ENCODE measurements at places on chromosomes 7 and 10.

DNA sequence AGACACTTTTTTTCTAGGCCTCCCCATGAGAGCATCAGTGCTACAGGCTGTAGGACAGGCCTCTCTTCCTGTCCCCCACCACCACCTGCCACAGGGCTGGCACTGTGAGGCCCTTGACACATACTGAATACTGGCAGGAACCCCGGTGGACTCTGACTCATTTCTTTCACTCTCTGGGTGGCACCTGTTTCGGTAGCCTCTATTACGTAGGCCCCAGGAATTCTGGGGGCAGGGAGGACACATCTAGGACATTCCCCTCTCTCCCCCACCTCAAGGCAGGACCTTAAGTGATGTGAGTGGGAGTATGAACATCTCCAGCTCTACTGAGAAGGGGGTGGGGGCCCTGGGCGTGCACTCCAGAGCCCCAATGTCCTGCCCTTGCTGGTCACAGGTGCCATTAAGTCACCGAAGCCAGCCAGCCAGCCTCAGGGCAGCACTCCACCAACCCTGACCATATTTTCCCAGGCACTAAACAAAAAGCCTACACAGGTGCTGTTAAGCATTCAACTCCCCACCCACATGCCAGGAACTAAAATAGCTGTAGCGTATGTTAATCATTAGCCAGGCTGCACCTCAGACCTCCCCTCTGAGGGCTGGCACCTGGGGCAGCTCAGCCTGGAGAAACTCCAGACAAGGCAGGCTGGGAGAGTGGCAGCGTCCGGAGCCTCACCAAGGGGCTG, 8.9 kb downstream of the ANXA11 start:
- DNase-seq = peak; percentile 26

DNA sequence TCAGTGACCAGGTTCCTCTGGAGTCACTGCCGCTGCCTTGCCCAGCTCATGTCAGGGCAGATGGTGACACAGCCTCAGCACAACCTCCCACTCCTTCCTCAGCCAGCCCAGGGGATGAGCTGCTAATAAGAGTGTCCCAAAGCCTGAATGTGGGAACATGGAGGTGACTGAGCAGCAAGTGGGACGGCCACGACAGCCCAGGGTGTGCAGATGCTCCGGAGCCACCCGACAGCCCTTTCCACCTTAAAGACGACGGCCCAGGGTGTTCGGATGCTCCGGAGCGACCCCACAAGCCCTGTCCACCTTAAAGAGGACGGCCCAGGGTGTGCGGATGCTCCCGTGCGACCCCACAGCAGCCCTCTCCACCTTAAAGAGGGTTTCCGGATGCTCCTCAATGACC, 89.2 kb downstream of the DIP2C start:
- no peak for DNase-seq

- DNase-seq = no peak
Measured at GRCh38 chr10:21176934-21177480, 279.9 kb upstream of the NEBL start.

DNA sequence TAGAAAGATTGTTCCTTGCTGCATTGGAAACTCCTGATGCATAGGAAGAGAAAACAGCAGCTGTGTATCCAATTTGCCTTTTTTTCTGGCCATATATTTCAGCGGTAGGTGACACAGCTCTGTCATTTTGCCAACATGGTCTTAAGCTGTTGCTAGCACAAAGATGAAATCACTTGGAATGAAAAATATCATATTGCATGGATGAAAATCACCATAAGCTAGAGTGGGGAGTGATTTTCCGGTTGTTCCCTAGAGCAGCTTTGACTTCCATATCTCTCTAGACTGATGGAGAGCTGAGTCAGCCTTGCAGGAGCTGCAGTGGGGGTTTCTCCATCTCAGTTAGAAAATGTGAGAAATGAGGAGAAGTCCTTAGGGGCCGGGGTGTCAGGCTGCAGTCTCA, 38.3 kb upstream of the BTBD16 start:
- no peak for DNase-seq

GRCh38 chr7:138238734-138239659, 162.7 kb downstream of the AKR1D1 start:
- DNase-seq = no peak

DNA sequence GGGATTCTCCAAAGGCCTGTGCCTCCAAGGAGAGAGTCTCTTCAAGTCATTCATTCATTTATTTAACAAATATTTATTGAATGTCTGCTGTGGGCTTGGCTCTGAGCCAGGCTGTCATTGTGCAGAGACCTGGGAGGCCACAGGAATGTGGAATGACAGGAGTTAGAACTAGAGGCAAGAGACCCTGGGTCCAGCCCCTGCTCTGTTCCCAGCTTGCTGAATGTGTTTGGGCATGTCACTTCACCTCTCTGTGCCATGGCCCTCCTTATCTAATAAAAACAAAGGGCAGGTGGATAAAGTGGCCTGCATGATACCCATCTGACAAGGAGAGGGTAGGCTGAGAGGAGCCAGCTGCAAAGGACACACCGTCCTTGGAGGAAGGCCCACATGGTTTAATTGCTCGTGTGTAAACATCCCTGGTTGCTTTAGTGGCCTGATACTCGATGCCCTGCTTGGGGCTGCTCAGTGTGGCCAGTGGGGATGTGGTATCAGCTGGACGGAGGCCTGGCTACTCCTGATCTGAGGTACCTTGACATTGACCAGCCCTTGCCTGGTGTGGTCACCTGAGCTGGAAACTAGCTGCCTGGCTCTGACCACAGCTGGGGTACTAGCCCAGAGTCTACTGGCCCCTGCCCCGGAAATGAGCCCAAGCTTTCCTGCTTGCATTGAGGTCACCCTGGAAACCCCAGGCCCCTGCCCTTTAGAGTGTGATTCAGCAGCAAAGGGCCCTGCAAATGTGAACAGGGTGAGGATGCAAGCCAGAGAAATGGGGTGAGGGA, 116.2 kb downstream of the CDH23 start:
- no peak for DNase-seq

DNA sequence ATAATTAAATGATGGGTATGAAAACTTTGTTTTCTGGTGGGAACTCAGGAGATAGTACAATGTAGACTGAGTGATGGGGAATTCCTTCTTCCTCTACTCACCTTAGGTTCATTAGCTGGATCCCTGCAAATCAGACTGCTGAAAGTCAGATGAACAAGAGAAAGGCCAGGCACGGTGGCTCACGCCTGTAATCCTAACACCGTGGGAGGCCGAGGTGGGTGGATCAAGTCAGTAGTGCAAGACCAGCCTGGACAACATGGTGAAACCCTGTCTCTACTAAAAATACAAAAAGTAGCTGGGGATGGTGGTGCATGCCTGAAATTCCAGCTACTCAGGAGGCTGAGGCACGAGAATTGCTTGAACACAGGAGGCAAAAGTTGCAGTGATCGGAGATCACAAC, 28.7 kb upstream of the ST8SIA6 start:
- DNase-seq = no peak

GRCh38 chr7:33392148-33392547, 262.8 kb downstream of the BBS9 start:
- no peak for DNase-seq

- DNase-seq = no peak
Measured at GRCh38 chr7:486216-486743, 33.4 kb downstream of the PDGFA start.

- peak; percentile 60 for DNase-seq
Measured at GRCh38 chr10:71694567-71694968, 25.0 kb downstream of the C10orf105 start.

DNA sequence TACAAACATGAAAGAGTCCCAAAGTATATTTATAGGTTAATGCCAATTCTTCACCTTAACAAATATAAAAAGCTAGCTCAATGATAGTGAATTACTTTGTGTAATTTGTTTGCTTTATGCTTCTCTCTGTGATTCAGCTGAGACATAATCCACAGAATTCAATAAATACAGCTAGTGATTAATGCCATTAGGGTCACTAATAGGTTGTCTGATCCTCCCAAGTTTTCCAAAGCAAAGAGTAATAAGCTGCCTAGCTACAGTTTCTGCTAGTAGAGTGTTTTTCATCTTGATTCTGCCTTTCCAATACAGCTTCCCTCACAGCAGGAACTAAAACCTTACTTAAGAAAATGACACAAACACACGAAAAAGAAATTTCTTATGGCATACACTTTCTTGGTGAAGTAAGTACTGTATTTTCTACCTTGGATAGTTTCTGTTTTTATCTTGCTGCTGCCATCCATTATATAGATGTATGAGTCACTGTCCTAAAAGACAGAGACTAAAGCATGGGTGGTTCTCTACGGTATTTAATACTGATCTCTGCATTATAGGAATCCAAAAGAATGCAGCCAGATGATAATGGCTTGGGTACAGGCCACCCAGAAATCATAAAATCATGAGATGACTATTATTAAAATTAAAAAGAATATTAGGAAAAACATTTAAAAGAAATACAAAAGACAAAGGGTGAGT, 170.0 kb downstream of the TPK1 start:
- DNase-seq = no peak

All from head of caudate nucleus (tissue), 42 donors.